ENCODE measurements at places on chromosomes 6 and 20.
A peak's percentile ranks its signal among the peaks of the same experiment; 100 is the strongest.

DNA sequence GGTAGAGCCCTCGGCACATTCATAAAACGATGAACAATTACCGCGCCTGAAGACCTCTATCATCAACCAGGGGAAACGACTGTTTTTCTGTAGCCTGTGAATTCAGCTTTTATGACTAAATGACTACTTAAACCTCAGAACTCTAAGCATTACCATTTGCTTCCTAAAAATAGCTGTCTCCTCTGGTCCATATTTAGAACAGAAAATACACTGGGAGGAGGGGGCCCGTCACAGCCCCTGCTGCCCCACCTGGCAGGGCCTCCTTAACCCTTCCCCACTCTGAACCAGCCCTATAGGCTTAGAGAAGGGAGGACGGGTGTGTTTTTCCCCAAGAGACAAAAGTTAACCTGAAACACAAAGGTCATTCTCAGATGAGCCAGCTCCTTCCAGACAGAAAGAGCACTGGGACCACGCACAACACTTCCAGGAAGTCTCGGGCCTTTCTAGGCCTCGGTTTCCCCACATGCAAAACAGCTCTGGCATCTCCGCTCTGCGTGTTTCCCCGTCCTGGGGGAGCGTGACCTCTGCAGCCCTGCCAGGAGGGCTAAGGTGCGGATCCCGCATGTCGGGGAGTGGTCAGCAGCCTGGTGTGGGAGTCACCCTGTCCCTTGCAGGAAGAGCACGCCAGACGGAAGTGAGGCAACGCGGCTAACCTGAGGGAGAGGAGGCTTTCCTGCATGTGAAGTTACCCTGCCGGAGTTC lies 193.9 kb downstream of the DLL1 start:
- DNase-seq: no peak

- DNase-seq: no peak
Measured at GRCh38 chr6:21985904-21986303, 310.9 kb downstream of the PRL start.

- DNase-seq: no peak
Measured at GRCh38 chr6:106600329-106600728, 29.0 kb downstream of the RTN4IP1 start.

DNA sequence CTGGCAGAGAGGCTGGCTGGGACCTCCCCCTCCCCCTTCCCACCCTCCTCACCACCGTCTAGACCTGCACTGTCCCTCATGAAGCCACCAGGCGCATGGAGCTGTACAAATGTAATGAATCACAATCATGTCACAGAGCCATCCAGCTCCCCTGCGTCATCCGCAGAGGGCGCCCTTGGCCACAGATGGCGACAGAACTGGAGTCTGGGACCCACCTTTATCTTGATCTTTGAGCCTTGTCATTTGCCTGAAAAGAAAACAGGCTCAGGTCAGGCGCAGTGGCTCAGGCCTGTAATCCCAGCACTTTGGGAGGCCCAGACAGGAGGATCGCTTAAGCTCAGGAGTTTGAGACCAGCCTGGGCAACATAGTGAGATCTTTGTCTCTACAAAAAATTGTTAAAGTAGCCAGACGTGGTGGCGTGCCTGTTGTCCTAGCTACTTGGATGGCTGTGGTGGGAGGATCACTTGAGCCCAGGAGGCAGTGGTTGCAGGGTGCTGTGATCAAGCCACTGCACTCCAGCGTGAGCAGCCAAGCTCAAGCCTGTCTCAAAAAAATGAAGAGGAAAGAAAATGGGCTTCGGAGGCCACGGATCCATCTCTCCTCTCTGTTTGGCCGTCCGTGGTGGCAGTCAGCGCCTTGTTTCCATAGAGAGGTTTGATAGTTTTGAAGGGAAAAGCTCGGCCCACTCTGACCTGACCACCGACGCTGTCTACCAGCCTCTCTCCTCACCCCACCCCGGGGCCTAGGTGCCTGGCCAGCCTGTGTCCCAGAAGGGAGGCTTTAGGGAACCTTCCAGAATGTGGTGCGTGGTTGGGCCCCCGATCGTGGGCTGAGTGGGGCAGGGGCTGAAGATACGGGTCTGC lies 6.2 kb downstream of the COL9A3 start:
- DNase-seq: no peak

GRCh38 chr6:170271771-170272314 lies 19.0 kb downstream of the DLL1 start:
- peak; percentile 35 for DNase-seq

DNA sequence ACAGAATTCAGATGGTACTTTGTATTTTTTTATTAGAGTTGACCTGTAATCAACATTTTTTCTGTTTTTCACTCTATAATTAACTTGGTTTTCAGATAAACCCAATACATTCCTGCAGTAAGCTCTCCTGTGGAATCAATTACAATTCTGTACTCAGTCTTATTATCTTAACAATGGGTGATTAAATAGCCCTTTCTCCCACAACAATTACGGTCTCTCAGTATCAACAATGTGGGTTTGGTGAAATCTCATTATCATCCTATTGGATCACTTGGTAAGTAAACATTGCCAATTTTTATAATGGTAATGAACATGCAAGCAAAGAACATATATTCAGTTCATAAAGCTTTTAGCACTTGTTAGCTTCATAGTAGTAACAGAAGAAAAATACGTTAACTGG lies 438.9 kb upstream of the EPHA7 start:
- no peak for DNase-seq

- no peak for DNase-seq
Measured at GRCh38 chr6:158266131-158266530, 46.1 kb upstream of the TULP4 start.
